ENCODE measurements at places on chromosomes 2 and 18.

GRCh38 chr18:8802017-8802672 lies 96.8 kb downstream of the MTCL1 start:
- no peak for DNase-seq

GRCh38 chr18:44882163-44882868 lies 201.6 kb downstream of the SETBP1 start:
- DNase-seq, result no peak

DNA sequence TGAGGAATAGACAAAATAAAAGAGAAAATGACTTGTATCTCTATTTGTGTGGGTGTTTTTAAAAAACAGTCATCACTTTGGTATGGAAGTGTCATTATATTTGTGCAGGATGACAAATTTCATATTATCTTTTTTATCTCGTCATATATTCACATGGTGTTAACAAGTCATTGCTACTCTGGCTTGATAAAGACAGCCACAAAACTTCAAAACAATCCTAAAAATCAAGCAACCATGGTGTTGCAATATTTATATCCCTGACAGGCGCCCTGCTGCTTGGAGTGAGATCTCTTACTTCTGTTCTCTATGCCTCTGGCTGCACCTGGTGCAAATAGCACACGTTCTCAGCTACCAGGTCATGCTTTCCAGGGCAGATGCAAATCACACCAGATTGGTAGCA lies 278.0 kb upstream of the EPHA4 start:
- no peak for DNase-seq

GRCh38 chr18:62420513-62421209 lies 95.6 kb downstream of the TNFRSF11A start:
- DNase-seq, result peak; percentile 67

DNA sequence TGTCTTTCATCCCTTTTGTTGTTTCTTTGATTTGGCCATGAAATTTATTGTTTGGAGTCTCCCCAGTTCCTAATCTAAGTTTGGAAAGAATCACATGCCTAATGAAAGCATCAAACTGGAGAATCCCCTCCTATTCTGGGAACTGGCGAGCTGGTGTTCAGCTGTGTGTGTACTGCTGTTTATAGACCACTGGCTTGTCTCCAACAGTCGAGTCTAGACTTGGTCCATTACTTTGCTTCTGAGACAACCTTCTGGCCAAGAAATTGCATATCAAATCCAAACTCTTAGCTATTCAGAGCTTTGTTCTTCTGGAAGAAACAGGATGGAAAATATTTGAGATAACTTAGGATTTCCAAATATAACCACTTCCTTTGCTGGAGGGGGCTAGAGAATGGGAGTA lies 111.5 kb upstream of the THSD7B start:
- no peak for DNase-seq
